ENCODE measurements at places on chromosomes 5 and 9.

DNA sequence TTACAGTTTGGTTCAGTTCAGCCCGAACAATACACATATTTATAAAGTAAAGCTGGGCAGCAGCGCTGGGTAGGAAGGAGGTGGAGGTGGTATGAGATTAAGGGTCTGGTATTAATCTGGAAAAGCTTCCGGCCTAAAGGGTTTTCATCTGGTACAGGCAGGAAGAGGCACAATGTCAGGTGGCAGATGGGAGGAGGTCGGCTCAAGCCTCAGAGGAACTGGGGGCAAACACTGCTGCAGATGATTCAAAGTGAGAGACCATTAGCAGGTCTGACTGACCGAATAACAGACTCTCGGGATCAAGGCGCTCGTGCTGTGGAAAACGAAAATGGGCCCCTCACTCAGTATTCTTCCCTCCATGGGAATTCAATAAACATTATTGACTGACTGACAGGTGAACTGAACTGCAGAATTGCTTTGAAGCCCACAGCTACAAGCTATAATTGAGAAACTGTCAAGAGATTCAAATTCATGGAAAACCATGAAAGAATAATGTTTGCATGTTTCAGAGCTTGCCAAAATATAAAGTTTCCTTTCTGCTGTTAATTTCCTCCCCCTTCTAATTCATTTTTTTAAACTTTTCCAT is 75.3 kb downstream of the TMEM167A start:
- no peak for DNase-seq

DNA sequence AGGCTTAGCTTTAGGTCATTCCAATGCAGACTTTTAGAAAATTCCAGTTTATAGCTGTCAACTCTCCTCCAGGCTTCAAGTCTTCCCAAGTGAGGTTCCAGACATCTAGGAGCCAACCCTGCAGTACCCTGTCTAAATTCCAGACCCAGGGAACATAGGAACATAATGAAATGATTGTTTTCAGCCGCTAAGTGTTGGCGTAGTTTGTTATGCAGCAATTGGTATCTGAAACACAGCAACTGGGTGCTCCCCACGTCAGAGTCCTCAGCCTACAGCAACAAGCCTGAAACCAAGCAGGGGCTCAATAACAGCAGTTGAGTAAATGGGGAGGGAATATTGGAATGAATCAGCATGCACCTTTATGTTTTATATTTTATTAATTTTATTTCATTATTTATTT is 66.8 kb downstream of the BOD1 start:
- no peak for DNase-seq

DNA sequence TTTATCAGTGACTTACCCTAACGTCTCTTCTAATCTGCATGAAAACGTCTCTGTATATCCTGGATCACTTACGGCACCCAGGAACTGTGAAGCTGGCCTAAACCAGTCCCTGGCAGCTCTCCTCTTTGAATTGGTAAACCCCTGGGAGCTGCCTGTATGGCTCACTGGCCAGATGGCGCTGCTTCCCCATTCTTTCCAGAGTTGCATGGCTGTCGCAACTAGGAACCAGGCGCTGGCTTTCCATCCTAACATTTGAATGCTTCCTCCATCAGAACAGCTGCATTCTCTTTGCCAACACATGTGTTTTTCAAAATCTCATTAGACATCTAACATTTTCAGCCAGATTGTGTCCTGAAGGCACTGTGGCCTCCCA is 8.0 kb upstream of the PCA3 start:
- DNase-seq: peak; percentile 63

DNA sequence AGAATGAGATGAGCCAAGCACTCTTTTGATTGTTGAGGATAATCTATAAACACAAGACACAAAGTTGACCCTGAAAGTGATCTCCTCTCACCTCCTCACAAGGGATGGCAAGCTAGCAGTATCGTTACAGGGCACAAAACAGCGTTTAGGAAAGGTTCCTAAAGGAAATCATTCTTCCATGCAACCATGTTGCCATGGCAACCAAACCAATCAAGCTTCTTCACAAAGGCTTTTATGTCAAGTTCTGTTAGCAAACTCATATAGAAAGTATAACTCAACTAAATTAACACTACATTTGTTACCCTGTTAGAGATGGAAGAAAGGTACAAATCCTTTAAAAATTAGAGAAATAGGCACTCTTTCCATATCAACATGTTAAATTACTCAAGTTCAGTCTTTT is 1016.8 kb upstream of the DMAC1 start:
- DNase-seq: no peak

GRCh38 chr5:177508837-177509236 is 789 bp downstream of the DOK3 start:
- DNase-seq: peak; percentile 83

GRCh38 chr9:4842213-4842612 is 49.5 kb downstream of the RCL1 start:
- no peak for DNase-seq

All from NB4 (cell line).